Cortex of kidney (tissue), 1 donor: ENCODE measurements at places on chromosomes 1 and 21.

DNA sequence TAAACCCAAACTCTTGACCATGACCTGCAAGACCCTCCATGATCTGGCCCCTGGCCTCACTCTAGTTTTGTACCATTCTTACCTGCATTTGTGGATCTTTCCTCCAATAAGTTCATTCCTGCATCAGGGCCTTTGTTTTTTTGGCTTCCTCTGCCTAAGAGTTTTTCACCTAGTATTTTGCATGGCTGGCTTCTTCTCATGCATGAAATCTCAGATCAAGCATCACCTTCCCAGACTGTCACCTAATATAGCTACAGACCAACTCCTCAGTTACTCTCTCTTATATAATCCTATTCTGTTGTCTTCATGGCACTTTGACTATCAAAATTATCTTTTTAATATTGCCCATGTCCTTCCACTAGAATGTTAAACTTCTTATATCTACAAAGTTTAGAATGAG lies 54.2 kb downstream of the BTBD8 start:
- DNase-seq, result no peak

DNA sequence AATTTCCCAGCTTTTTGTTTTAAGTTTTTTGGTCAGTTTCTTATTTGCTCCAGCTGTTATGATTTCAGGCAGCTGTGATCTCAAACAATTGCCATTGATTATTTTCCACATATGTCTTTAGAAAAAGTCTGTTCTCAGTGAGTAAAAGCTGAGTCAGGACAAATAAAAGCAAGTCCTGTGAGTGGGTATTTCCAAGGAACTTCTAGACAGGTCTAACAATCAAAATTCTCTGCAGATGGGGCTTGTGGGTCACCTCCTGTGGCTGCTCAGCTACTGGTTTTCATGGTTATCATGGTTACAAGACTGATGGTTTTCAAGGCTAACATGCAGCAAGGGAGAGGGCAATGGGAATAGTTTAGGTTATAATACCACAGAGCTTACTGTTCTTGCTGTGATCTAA lies 585.7 kb downstream of the LMO4 start:
- no peak for DNase-seq

DNA sequence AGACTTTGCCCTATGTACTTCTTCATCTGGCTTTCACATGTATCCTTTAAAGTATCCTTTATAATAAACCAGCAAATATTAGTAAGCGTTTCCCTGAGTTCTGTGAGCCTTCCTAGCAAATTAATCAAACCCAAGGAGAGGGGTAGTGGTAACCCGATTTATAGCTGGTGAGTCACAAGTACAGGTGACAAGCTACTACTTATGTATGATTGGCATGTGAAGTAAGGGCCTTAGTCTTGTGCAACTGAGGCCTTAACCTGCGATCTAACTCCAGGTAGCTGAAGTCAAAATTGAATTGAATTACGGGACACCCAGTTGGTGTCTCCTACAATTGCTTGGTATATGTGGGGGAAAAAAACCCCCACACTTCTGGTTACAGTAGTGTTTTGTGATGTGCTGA lies 26.0 kb downstream of the SLC16A1 start:
- DNase-seq, result no peak

GRCh38 chr1:155940993-155941844 lies at the start of gene RXFP4:
Gene RXFP4 (plus strand): TSS chr1:155941638. CDS start chr1:155941710, 72 bp downstream.
- DNase-seq, result no peak

DNA sequence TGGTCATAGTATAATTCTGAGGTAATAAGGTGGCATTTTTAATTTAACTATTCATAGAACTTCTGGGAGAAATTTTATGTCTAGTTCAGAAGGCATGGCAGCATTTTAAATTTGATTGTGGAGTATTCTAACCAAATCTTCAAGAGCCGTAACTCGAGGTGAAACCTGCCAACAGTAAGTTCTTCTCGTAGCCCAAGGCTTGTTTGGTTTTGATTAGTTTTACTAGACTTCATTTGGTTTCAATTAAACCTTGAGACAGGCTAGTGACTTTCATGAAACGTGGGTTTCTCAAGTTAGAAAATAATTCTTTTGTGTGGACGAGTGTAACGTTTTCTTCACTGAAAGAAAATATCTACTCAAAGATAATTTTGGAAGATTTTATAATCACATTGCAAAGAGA lies 395.5 kb downstream of the USP25 start:
- no peak for DNase-seq

- no peak for DNase-seq
Observed at GRCh38 chr1:59683197-59683596, 131.6 kb upstream of the HOOK1 start.

- DNase-seq, result no peak
Observed at GRCh38 chr1:36857754-36858153, 176.6 kb downstream of the GRIK3 start.

- DNase-seq, result no peak
Observed at GRCh38 chr1:241637046-241637590, 3.1 kb downstream of the CHML start.

- no peak for DNase-seq
Observed at GRCh38 chr21:45539046-45539795, 3.0 kb downstream of the SLC19A1 start.

DNA sequence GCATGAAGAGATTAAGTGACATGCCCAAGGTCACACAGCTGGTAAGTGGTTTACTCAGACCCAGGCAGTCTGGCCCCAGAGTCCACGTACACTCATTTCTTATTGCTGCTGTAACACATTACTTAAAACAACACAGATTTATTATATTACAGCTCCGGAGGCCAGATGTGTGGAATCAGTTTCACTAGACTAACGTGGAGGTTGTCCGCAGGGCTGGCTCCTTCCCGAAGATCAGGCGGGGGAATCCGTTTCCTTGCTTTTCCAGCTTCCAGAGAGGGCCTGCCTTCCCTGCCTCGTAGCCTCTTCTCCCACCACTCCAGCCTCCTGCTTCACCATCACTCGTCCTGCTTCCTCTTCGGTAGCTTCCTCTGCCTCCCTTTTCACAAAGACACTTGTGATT lies 81.2 kb downstream of the KCNN3 start:
- no peak for DNase-seq

- DNase-seq, result no peak
Observed at GRCh38 chr1:63892632-63893395, 119.0 kb downstream of the ROR1 start.

DNA sequence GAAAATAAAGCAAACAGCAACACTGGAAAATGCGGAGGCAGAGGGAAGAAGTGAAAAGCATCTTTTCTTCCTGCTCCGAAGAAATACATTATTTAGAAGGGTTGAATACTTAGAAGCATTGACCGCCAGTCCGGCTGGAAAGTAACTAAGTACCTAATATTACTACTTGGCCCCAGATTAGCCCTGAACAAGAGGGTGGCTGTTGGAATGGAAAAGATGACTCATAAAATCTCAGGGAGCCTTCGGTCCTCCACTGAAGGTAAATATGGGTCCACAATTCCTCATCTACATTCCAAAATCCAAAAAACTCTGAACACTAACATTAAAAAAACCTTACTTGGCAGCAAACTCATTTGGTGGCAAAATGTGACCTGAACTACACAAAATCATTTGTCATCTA lies 40.1 kb downstream of the BCAR3 start:
- DNase-seq, result no peak

DNA sequence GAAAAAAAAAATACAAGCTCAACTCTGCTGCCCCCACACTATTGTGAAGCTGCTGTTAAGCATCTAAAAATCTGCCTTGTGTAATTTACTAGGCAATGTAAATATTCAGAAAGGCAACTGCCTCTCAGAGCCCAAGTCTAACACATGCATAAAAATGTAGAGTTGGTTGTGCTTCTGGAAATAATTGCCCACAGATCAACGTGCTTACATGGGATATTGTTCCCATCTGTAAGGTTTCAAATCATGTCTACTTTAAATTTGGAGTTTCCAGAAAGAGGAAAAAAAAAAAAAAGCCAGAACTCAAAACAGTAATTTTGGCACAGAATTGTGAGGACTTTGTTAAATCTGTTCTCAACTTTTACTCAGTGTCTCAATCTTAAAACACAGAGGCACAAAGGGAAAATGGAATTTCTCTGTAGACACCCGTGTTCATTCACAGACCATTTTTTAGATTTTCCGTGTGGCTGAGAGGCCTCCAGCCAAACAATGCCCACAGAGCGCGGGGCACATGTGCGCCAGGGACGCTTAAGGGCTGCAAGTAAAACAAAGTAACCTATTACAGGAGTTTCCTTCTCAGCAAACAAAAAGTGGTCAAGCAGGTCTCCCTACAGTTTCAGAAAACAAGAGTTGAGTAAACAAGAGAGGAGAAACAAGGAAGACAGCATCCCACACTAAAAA lies 115.5 kb downstream of the RERE start:
- no peak for DNase-seq

DNA sequence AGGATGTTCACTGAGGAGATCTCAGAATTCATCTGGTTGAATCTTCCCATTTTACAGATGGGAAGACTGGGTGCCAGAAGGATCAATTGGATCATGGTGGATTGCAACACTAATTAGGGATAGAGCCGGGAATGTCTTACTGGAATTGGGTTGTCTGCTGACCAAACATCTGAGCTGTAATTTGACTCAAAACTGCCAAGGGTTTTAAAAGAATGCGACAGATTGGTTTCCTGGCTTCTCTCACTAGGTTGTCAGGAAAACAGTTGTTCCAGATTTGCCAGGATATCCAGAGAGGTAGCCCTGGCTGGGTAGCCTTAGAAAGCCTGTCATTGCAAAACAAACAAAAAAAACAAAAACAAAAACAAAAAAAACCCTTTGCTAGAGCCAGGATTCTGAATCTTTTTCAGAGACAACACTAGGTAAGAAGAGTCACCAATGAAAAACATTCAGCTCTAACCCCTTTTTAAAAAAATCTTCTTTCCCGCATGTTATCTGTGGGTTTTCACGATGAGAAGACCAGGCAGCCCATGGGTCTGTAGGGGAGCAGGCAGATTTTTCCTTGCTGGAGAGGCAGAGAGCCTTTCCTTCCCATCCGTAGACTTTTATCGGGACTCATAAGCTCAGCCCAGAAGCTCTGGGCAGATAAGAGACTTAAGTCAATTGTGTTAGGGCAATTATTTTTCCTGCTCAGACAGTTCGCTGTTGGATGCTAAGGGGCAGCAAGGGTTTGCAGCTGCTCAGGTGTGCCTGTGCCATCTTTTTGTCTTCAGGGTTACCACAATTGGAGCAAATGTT lies 418.9 kb downstream of the PRDM2 start:
- DNase-seq, result no peak

DNA sequence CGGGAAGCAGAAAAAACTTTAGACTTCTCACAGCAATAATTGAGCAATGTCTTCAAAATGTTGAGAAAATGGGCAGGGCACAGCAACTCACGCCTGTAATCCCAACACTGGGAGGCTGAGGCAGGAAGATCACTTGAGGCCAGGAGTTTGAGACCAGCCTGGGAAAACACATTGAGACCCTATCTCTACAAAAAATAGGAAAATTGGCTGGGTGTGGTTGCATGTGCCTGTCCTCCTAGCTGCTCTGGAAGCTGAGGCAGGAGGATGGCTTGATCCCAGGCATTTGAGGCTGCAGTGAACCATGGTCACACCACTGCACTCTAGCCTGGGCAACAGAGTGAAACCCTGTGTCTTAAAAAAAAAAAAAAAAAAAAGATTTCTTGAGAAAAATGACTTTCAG lies 7.8 kb upstream of the ZFP69 start:
- DNase-seq, result no peak

DNA sequence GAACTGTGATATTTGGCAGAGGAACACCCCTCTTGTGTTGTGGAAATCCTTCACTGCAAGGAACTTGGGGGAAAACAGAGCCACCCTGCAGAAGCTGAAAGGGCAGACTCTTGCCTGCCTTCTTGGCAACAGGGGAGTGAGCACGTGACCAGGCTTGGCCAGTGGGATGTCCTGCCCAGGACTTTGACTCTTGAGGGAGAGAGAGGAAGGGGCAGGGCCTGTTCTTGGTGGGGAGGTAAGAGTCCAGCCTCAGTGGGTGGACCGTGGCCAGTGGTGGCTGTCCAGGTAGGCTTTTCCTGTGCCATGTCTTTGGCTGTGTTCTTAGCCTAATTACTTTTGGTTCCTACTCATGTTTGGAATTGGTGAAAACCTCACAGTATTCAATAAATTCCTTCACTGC lies 8.6 kb upstream of the AK2 start:
- DNase-seq, result no peak

DNA sequence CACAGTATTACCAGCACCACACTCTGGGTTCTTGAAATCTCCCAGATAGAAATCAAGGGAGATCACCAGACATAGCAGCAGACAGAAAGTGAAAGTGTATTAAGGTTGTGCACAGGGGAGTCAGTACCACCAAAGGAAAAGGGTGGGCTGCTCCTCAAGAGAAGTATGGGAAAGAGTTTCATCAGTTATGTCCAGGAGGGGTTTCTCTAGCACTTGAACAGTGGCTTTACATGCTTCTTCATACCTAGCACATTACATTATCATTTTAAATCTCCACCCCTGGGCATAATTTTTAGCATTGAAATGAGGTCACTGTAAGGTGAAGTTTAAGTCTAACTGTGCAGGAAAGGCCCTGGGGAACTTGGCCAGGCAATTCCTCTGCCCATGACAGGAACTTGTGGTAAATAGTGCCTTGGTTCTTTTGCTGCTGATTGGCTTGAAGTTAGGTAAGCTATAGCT lies 601.0 kb downstream of the NUF2 start:
- DNase-seq, result no peak

- DNase-seq, result no peak
Observed at GRCh38 chr1:218742467-218743262, 397.5 kb downstream of the TGFB2 start.

GRCh38 chr1:247322849-247323586 lies 8.6 kb downstream of the ZNF496 start:
- DNase-seq, result no peak

- DNase-seq, result no peak
Observed at GRCh38 chr1:53129891-53130597, 12.4 kb downstream of the SLC1A7 start.

GRCh38 chr1:92927870-92928269 lies 33.4 kb downstream of the DIPK1A start:
- DNase-seq, result no peak

GRCh38 chr1:46725736-46726108 lies 6.8 kb upstream of the EFCAB14 start:
- no peak for DNase-seq

- DNase-seq, result no peak
Observed at GRCh38 chr1:68868606-68869005, 371.7 kb upstream of the DEPDC1 start.

DNA sequence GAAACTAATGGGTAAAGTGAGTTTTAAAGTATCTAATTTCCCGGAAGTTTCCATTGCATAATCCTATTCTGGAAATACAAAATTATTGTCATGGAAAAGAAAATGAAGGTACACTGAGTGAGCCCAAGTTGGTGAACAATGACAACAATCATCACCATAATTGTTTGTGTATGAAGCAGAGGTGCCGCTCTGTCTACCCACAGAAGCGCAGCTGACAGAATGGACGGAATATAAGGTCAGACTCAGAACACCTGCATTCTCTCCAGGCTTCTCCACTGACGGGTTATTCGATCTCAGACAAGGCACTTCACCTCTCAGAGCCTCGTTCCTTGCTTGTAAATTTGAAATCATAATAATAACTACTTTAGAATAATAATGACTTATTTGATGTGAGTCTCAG lies 99.1 kb upstream of the NGF start:
- DNase-seq, result no peak

DNA sequence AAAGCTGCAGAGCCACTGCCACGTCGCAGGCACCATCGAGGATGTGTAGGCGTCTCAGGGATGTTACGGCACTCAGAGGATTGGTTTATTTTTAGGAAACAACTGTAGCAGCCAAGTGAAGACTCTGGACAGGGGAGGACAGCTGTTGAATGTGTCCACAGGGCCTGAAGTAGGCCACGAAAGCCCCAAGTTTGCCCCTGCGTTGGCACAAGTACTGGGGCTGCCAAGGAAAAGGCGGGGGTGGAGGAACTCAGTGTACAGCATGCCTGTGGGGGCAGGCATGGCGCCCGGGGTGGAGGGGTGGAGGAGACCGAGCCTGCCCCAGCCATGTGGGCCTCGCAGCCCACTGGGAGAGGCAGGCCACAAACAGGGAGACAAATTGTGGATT lies 89.7 kb downstream of the ADARB1 start:
- DNase-seq, result no peak
